ENCODE measurements at places on chromosomes 2 and 18.

GRCh38 chr2:239824046-239824694 is 201.0 kb downstream of the NDUFA10 start:
- DNase-seq, result peak; percentile 24

- DNase-seq, result no peak
These were observed 10.4 kb upstream of the MAP3K2 start for GRCh38 chr2:127398239-127398590.

GRCh38 chr2:215410932-215411285 is 25.0 kb downstream of the FN1 start:
- DNase-seq, result no peak

DNA sequence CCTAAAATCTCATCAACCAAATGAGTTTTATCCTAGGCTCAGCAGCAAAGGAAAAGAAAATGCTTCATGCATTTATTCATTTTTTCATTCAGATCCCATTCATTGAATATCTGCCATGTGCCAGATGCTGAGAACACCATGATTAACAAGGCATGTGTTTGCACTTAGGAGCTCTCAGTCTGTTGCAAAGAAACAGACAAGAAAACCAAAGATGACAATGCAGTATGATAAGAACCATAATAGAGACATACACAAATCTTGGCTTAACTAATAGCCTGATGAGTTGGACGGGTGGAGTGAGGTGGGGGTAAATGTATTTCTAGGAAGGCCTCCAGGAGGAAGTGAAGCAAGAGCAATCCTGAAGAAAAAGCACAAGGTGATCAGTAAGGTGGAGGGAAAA is 177.8 kb upstream of the SCN7A start:
- DNase-seq, result no peak

GRCh38 chr2:194465641-194466040 is 1191.4 kb upstream of the SLC39A10 start:
- DNase-seq, result no peak

All from NCI-H187 treated with DMSO at 0.1 percent for 48 hours (cell line).